Heart left ventricle (tissue), 16 donors: ENCODE measurements at places on chromosomes 2 and 18. TPM values are rescaled to one million over a fixed set of nuclear protein-coding genes. Genes with fewer than 3 reads are reported as not detected.
A peak's percentile ranks its signal among the peaks of the same experiment; 100 is the strongest.

GRCh38 chr2:37634914-37635503 lies 36.4 kb downstream of the CDC42EP3 start:
- H3K27me3 ChIP-seq, result no peaks in the 10 kb centered on the region
- no peak overlapping the region for H3K27ac ChIP-seq
- H3K4me1 ChIP-seq, result peaks cover 18% of the 10 kb centered on the region

DNA sequence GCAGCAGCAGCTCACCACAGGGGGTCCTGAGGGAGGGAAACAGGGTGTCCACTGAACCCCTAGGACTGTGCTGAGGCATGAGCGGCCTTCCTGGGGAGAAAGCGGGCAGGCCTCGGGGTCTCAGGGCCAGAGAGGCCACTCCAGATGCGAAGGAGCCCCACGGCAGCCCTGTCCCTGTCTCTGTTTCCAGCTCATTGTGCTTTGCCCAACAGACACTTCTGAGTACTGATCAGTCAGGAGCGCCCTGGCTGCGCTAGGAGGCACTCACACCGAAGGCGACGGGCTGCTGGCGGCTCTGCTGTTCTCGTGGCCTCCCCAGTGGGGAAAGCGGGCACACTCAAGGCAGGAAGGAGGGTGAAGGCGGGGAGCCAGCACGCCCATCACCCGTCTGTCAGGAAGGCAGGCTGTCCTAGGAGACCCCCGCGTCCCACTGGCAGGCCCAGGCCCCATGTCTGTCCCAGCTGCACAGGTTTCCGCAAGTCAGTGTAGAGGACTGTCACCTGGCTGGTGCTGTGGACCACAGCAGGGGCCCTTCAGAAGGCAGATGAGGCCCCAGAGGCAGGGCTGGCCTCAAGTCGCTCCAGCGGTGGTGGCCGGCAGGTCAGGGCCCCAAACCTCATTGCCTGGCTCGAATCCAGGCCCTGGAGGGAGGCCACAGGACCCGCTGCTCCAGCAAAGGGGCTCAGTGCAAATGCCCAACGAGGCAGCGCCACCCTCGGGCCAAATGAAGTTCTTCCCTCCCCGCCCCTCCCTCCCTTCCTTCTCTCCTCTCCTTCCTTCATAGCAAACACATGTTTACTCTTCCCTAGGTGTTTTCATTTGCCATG lies 6.8 kb downstream of the ESPNL start:
- DNase-seq, result peak; percentile 51
- no peak overlapping the region for H3K27ac ChIP-seq
- peaks cover 6% of the 10 kb centered on the region for H3K4me1 ChIP-seq

Gene EFEMP1
- polyA plus RNA-seq, result 11.3 TPM

Gene RELCH
- 7.4 TPM for polyA plus RNA-seq

DNA sequence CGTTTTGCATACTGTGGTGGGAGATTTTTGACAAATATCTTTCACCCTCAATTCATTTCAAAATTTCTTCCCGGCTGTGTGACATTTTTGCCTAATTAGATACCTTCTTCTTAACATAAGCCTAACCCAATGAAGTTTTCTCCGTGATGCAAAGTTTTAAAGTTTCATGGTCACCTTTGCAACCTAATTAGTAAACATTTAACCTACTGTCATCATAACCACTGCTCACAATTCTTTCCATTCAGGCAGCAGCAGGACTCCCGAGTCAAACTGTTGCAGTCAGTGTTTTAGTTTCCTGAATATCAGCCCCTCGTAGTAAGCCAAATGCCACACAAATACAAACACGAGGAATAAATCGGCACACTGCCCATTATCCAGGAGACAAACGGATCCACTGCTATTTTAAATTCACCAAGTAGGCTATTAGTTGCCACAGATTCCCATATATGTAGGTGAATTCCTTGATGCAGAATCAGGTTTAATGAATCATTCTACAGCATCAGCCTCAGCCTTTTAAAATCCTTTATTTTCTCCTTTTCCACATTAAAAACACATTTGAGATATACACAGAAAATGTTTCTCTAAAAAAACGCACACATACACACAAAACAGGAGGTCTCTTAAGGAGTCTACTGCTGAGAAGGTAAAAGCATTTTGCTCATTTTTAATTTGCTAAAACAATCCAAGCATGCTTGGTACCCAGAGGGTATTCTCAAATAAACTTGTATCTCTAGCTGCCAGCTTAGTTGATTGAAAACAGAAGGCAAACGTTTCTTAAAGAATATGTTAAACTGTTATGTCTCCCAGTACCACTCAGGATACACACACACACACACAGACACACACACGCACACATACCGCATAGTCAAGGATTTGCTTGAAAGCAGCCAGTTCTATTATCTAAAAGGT lies 106.5 kb upstream of the KCTD1 start:
- H3K27me3 ChIP-seq, result no peaks in the 10 kb centered on the region
- H3K4me1 ChIP-seq, result peaks cover 30% of the 10 kb centered on the region
- H3K27ac ChIP-seq, result no peak overlapping the region
- peak overlapping the region; percentile 74 for H3K4me3 ChIP-seq
- DNase-seq, result no peak
- H3K36me3 ChIP-seq, result no peaks in the 10 kb centered on the region

DNA sequence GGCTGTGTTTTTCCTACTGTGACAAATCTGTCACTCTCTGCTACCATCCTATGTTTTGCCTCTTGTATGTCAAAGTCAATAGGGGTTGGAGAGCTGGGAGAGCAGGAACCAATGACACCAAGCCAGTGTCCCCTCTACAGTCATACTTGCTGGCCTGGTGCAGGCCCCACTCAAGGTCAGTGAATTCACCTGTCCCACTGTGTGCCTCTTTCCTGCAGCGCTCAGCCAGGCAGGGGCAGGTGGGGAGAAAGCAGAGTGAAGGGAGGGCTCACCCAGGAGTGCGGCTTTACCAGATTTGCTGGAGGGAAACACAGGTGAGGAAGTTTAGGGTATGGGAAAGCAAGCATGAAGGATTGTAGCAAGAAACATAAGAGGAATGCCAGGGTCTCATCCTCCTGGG lies 114.5 kb downstream of the GYPC start:
- no peak for DNase-seq
- H3K27me3 ChIP-seq, result no peaks in the 10 kb centered on the region
- H3K27ac ChIP-seq, result no peak overlapping the region
- no peaks in the 10 kb centered on the region for H3K36me3 ChIP-seq

DNA sequence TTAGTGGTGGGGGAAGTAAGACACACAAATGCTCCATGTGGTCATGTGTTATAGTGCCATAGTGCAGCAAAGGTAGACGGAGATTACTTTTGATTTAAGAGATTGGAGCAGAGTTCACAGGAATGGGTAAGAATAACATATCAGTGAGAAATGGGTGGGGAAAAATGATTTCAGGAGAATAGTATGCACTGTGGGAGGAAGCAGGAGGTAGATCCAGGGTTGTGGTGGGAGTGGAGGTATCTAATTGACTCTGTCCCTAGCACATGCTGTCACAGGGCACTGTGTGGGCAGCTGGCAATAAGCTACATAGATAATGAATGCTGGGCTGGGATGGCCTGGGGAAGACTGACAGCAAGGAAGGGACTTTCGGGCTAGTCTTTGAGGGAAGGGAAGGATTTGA lies 65.3 kb downstream of the STAT1 start:
- peak overlapping the region; percentile 24 for H3K27ac ChIP-seq
- H3K4me3 ChIP-seq, result no peak overlapping the region
- peaks cover 31% of the 10 kb centered on the region for H3K4me1 ChIP-seq
- H3K27me3 ChIP-seq, result no peaks in the 10 kb centered on the region
- DNase-seq, result peak; percentile 25
- no peaks in the 10 kb centered on the region for H3K36me3 ChIP-seq

DNA sequence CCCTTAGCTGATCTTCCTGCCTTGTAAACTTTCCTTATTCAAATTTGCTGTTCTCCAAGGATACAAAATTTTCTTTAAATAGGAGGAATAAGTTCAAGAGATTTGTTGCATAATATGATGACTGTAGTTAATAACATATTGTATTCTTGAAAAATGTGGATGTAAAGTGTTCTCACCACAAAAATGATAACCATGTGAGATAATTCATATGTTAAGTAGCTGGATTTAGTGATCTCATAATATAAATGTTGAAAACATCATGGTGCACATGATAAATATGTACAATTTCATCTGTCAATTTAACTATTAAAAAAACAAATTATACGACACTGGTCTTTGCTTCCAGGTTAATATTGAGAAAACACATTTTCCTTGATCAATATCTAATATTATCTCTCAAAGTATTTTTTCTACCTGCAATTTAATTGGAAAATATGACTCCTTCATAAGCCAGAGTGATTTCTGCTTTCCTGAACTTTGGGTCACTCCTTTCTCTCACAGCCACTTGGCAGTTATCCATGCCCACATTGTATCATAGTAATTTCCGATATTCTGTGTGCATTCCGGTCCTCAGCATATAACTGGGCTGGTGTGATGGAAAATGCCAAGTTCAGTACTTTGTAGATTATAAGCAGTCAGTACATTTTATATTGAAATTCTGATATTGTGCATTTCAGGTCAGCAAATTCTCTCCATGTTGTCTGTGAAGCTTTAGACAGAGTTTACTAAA lies 152.6 kb downstream of the GULP1 start:
- H3K27ac ChIP-seq, result no peak overlapping the region
- H3K27me3 ChIP-seq, result no peaks in the 10 kb centered on the region
- no peaks in the 10 kb centered on the region for H3K36me3 ChIP-seq
- DNase-seq, result no peak
- no peaks in the 10 kb centered on the region for H3K4me1 ChIP-seq

- no peaks in the 10 kb centered on the region for H3K4me1 ChIP-seq
- no peak for DNase-seq
- H3K4me3 ChIP-seq, result no peak overlapping the region
- no peaks in the 10 kb centered on the region for H3K36me3 ChIP-seq
- no peaks in the 10 kb centered on the region for H3K27me3 ChIP-seq
These were observed 473.9 kb upstream of the SYT4 start for GRCh38 chr18:43751203-43751602.

DNA sequence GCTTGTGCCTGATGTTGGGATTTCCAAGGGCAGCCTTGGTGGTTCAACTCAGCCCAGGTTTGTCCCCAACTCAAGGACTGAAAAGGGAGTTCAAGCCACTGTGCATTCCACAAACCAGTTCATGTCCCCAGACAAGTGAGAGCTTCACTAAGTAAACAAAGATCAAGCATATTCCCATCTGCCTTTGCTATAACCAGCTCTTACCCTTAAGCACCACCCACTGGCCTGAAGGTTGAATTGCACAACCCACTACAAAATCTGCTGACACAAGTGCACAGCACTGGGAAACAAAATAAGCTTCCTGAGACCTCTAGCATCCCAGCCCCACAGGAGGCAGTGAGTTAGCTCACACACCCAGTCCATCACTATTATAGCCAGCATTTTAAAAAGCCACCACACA lies 516.7 kb downstream of the NR4A2 start:
- H3K27ac ChIP-seq, result no peak overlapping the region
- no peaks in the 10 kb centered on the region for H3K36me3 ChIP-seq
- H3K4me1 ChIP-seq, result no peaks in the 10 kb centered on the region
- DNase-seq, result no peak

Gene GREB1L
- 4.0 TPM for polyA plus RNA-seq

Gene DOK6
- polyA plus RNA-seq, result 1.8 TPM

- H3K27me3 ChIP-seq, result no peaks in the 10 kb centered on the region
- no peaks in the 10 kb centered on the region for H3K36me3 ChIP-seq
- DNase-seq, result no peak
- H3K4me3 ChIP-seq, result no peak overlapping the region
- no peaks in the 10 kb centered on the region for H3K4me1 ChIP-seq
These were observed 36.1 kb downstream of the OSBPL6 start for GRCh38 chr2:178230396-178230795.

GRCh38 chr2:237033536-237034060 lies 52.1 kb upstream of the COPS8 start:
- no peak overlapping the region for H3K4me3 ChIP-seq
- no peaks in the 10 kb centered on the region for H3K4me1 ChIP-seq

Gene ZNF521
- polyA plus RNA-seq, result 6.4 TPM

DNA sequence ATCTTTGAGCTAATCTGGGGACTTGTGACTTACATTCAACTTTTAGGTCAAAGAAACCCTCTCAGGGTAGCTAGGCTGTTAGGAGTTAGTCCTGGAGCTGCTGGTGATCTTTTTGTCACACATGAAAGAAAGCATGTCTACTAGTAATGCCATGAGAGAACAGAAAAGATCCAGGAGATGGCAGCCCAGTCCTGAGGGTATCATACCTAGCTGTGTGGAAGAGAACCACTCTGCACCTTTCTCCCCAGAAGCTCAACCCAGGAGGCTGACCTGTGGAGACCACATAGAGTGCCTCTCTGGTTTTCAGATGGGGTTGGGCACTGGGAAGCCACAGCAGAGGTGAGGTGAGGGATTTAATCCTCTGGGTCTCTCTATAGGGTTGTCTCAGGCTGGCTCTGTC lies 460.2 kb upstream of the UBE2E3 start:
- no peaks in the 10 kb centered on the region for H3K36me3 ChIP-seq
- H3K27me3 ChIP-seq, result no peaks in the 10 kb centered on the region
- DNase-seq, result no peak
- H3K27ac ChIP-seq, result no peak overlapping the region
- no peak overlapping the region for H3K4me3 ChIP-seq
- no peaks in the 10 kb centered on the region for H3K4me1 ChIP-seq

DNA sequence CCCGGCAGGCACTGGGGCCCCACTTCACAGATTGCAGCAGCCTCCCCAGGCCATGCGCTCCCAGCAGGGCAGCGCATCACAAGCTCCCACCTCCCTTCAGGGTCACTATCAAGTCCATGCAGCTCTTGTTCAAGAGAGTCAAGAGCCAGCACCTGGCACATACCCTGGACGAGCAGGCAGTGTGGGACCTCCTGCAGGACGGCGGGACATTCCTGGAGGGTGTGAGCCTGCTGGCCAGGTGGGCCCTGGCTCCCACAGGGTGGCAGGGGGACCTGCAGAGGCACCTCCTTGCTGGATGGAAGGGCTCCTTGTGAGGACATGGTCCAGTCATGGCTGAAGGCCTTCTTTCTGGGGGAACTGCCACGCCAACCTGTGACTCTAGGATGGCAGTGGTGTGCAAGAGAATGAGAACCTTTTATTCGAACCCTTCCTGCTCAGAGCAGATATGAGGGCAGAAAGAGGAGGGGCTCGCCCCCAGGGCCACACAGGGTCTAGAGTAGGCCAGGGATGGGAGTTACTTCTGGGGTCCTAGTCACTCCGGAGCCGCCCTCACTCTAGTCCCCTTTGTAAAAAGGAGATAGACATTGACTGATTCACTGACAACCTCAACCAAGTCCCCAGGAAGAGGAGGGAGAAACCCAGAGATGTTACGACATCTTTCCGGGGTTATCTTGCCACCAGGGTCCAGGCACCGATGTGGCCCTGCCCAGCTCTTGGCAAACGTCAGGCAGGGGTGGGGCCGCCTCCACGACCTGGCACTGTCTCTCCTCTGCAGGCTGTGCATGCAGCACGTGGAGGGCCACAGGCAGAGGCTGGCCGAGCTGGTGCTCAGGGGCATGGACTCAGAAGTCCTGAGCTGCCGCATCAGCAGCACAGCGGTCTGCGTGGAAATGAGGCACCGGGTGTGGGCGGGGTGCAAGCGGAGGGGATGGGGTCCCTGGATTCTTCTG lies 31.3 kb downstream of the HJURP start:
- H3K27me3 ChIP-seq, result peaks cover 6% of the 10 kb centered on the region
- no peak for DNase-seq
- no peak overlapping the region for H3K27ac ChIP-seq
- H3K4me3 ChIP-seq, result no peak overlapping the region
- H3K4me1 ChIP-seq, result no peaks in the 10 kb centered on the region

Gene ANKRD29
- 3.1 TPM for polyA plus RNA-seq
